Activated T-helper 1 cell treated with Interleukin-2 at 50 U/mL for 16 hours (primary cell): ENCODE measurements at places on chromosomes 1 and 21.

DNA sequence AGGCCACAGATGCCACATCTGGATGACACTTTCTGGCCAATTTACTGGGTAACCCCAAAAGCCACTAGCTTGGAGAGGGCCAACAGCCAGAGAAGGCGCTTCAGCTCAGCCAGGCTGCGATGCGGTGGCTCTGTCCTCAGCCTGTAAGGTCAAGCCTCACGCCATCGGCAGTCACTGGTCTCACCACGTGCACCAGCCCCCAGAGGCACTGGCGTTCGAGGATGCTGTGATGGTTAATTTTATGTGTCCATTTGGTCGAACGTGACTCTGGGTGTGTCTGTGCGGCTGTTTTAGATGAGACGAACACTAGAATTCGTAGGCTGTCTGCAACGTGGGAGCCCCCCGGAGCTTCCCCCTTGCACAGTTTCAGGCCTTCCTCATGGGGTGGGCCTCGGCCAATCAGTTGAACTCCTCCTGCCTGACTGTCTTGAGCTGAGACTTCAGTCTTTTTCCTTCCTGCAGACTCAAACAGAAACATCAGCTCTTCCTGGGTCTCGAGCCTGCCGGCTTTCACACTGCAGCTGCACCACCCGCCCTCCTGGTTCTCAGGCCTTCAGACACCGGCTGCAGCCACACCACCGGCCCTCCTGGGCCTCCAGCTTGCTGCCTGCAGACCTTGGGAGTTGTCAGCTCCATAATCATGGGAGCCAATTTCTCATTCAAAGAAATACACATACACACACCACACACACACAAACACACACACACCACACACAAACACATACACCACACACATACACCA is 41.6 kb upstream of the SLC45A1 start:
- DNase-seq, result no peak

DNA sequence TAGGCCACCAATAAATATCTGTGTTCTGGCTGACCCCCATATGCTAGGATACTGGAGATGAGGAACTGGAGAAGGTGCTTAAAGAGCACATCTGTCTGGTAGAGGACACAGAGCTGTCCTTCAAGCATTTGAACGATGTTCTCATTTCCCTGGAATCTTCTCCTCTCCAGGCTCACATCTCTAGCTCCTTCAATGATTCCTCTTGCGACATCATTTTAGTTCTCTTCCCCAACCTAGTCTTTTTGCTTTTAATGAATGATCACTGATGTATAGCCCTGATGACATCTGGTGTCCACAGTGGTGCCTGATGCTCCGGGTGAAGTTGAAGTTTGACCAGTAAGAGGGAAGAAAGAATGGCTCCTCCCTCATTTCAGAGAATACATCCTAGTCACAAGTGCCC is 80.8 kb upstream of the UBE2U start:
- no peak for DNase-seq

DNA sequence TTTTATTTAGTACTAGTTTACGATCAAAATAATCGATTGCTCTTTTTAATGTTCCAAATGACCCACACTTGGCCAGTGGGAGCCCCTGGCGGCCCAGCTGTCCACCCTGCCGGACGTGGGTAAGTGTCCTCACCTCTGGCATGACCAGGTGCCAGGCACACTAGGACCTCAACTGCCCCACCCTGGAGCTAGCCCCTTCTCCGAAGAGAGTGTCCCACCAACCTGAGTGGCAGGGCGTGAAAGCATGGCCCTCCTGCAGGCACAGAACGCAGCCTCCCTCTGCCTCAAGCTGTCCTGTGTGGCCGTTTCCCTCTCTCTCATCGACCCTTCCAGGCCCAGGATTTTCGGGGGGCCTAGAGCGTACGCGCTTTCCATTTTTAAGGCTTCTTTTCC is 32.9 kb upstream of the AGPAT3 start:
- no peak for DNase-seq

DNA sequence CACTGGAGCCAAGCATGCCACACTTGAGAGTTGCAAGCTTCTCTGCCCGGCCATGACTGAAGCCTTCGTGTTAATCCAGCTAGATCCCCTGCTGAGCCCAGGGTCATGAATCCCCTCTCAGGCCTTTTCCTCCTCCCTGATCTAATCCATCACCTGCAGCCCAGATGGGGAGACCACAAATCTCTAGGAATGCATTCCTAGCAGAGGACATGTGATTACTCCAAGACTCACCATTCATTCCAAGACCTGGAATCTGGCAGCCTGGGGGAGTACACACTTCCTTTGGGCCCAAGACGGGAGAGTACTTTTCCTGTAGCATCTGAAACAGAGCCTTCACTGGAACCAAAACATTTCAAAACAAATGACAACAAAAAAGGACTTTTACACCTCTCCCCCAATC is 269.3 kb upstream of the NFIA start:
- DNase-seq, result no peak

GRCh38 chr1:34265396-34265795 is 88.7 kb downstream of the C1orf94 start:
- DNase-seq, result no peak

DNA sequence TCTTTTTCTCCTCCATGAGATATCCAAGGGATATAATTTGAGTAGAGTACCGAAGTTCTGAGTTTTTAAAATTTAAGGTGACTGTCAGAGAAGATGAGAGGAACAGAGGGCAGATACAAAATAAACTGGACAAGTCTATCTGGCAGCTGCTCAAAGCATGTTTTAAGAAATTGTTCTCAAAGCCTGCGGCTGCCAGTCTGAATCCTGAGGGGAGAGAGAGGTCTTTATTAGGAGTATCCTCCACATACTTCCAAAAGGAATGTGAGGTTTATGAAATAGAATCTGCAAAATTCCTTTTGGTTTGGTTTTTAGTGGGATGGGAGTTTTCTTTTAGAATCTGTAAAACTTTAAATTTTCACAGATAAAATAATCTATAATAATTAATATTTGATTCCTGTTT is 41.3 kb downstream of the TTC13 start:
- no peak for DNase-seq

DNA sequence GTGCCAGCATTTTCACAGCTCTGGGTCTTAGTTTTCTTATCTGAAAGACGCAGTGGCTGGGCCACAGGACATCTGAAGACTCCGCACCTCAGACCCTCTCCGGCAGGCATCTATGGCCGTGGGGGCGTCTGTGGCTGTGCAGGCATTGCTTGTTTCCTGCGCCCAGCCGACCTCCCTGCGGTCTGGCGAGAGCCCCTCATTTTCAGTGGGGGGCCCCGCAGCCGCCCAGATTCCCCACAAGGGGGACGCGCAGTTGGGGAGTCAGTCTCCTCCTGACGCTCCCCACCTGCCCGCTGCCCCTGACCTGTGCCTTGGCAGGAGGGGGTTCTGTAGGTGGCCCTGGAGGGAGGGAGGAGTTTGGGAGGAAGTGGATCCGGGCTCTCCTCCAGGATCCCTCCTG is 3.5 kb upstream of the TFF1 start:
- DNase-seq, result no peak

- peak; percentile 16 for DNase-seq
These were observed 526 bp upstream of the SLC25A24 start for GRCh38 chr1:108200687-108201051.

GRCh38 chr1:205279986-205280385 is 41.6 kb downstream of the NUAK2 start:
- no peak for DNase-seq

DNA sequence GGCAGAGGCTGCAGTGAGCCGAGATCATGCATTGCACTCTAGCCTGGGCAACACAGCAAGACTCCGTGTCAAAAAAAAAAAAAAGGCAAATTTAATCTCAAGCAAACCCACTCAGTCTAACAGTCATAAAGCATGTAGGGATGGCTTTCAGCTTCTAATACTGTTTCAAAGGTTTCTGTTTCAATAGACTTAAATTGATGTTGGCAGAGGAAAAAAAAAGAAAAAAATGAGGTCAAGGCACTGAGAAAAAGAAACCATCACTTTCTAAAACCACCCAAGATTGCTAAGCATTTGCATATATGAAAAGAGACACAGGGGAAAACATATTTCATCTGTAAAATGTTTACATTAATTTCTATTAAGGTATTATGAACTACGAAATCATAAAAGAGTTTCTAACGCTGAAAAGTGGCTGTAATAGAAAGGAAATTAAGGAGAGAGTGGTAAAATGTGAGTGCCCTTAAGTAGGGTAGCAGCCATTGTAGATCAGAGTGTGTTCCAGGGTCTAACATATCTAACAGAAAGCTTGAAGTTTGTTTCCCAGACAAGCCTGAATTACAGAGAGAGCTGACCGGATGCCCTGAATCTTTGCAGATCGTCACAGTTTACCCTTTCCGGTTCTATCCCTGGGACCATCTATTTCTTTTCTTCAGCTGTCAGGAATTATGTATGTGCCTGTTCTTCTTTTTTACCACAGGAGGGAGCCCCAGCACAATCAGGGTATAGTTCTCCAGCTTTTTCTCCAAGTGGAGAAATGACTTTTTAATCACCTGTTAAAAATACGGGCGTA is 70.0 kb downstream of the PLD5 start:
- DNase-seq, result no peak

DNA sequence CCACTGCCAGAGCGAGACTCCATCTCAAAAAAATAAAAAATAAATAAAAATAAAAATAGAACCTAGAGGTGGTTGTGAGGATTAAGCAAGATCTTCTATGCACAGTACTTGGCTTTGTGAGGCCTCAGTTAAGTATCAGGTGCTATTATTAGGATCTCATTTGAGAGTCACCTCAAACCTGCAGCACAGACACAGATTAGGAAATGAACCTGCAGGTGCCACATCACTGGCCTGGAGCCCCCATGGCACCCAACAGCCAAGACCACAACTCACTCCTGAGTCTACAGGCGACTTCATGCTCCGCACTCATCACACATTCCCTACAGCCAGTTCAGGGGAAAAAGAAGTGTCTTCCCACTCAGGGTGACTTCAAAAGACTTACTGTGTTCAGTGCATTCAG is 176.8 kb downstream of the SLC45A1 start:
- no peak for DNase-seq

- peak; percentile 15 for DNase-seq
These were observed 9.2 kb upstream of the EVA1C start for GRCh38 chr21:32403201-32403777.

GRCh38 chr1:109793089-109793485 is 29.4 kb upstream of the EPS8L3 start:
- no peak for DNase-seq

DNA sequence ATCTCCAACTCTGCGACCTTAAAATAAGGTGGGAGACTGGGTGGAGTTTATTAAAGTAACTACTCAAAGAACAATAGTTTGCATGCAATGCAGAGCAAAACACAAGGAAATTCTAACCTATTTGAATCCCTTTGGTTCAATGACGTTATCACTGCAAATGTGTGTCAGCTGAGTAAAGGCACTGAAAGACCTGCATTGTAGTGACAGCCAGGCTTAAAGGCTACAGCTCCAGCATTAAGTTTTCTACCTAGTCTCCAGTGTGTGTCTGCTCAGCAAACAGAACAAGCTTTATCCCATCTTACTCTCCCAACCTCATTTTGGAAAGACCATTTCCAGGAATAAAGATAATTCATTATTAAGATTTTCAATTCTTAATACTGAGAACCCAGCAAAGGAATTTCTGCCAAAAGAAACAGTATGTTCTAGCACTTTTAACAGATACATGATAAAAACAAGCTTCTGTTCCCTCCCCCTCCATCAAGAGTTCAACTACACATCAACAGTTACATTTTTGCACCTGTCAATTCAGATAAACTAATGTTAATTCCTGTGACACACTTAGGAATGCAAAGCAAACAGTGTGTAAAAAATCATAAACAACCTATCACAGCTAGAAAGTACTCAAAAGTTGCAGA is 14.2 kb downstream of the PTP4A2 start:
- no peak for DNase-seq

- DNase-seq, result no peak
These were observed 29.1 kb upstream of the KLF17 start for GRCh38 chr1:44089371-44090048.

DNA sequence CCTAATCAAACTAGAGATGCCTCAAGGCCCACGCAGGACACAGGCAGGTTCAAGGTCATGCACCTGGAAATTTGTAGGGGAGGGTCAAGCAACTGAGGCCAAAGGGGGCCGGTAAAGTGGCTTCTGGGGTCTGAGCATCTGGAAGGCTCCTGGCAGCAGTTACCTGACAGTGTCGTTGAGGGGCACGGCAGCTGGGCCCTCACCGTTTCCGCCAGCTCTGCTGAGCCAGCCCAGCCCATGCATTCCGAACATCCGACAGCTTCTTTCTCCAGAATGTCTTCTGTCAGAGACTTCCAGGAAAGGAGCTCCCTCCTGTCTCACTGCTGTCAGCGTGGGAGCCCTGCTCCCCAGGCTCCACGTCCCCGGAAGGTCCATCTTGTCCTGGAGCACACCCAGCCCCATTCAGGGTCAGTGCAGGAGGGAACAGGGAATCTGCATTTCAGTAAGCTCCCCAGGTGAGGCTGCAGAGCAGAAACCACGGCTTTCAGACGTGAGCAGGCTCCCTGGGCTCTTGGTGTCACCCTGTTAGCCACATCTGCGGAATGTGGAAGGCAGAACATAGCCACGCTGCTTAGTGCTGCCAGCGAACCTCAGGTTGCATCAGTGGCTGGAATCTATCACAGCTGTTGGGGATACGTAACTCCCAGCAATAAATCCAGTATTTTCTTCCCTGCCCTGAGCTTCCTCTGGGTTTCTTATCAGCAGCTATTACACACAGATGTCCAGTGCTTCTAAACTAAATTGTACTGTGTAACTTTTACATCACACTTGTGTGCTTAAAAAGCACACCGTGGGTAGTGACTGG is 36.3 kb upstream of the FAM3B start:
- no peak for DNase-seq

GRCh38 chr1:35863881-35864625 is 19.0 kb upstream of the AGO1 start:
- no peak for DNase-seq

DNA sequence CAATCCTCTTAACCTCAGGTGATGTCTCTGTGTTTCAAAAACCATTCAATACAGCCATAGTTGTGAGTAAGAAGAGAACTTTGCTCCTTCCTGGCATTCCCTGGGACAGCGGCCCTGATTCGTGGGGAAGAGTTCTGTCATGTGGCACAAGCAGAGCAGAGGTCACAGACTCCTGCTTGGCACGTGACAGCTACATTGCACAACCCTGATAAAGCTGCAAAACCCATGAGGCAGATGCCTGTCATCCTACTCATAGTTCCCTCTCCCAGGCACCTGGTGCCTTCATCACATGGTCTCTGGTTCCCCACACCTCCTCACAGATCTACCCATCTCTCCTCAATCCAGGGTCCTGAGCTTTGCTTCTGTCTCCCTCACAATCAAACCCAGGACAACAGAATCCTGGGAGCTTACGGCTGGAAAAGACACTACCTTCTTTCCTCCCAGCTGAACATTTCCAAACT is 70.8 kb downstream of the PLPP3 start:
- no peak for DNase-seq

- no peak for DNase-seq
These were observed 3.6 kb downstream of the KRTAP10-8 start for GRCh38 chr21:44615466-44615865.

DNA sequence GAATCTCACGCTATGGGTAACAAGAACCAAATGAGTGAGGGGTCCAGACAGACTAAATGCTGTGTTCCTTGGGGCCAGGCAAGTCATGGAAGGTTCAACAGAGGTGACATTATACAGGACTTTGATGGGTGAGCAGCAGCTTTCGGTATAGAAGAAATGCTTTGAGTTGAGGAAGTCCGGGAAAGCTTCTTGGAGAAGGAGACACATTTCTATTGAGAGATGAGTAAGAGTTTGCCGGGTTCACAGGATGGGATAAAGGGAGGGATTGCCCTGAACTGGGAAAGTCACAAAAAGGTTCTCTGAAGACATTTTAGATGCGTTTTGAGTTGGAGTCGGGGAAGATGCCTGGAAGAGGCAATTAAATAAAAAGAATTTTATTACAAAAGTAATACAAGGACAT is 580 bp upstream of the AZIN2 start:
- no peak for DNase-seq
